Occipital lobe (tissue), 3 donors: ENCODE measurements at places on chromosomes 12 and 14.

DNA sequence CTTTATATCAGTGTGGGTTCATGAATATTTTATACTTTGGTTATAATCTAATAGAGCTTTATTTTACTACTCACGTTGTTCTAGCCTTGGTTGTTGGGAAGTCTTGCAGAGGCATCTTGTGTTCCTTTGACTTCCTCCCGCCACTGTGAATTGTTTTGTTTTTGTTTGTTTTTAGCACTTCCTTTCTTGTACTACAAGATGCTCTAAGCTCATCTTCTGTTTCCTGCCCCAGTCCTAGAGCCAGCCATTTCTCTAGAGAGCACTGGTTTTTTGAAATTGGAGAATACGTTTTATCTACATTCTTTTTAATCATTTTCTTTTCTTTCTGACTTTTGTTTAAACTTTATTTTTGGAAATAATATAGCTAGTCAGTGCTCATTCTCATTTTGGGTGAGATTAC lies 15.9 kb upstream of the NUBPL start:
- no peak for DNase-seq

DNA sequence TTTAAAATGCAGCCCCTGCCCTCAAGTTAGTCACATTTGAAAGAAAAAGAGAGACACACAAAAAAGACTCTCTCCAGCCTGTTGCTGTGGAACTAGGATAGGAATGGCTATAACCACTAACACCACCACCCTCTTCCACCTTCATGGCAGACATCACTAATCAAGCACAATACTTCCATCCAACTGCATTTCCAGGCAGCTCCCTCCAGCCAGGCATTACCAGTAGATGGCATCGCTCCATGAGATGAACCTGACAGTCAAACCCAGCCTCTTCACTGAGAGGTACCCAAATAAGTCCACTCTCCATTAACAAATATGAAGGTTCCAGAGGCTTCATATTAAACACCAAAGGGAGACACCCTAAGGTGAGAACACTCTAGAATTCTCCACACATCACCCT lies 24.4 kb downstream of the SLC8B1 start:
- no peak for DNase-seq

DNA sequence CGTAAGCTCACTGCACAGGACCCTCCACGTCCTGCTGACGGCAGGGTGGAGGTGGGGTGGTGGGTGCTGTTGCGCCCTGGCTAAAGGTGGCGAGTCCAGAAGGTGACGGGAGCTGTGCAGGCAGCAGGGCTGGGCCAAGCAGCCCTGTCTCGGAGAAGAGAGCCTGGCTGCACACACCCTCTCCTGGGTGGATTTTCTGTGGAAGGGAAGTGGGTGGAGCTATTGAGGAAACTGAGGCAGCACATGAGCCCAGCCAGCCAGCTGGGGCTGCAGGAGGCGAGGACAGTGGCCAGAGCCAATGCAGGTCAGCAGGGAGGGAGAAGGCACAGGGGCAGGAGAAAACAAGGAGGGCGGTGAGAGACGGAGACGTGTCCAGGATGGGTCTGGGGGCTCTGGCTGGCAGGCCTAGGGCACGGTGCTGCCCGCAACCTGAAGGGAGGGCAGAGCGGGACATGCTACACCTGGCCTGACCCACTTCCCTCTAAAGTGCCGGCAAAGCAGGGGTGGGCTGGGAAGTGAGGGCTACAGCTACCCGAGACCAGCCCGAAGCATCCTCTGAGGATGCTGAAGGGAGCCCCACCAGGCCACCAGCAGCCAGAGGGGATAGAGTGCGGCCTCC lies 20.5 kb downstream of the BTBD6 start:
- no peak for DNase-seq

GRCh38 chr14:59131938-59132795 lies 56.3 kb upstream of the DAAM1 start:
- DNase-seq, result no peak
